ENCODE measurements at places on chromosomes 1 and 21.

- no peak for DNase-seq
These were observed 64.3 kb upstream of the TINAGL1 start for GRCh38 chr1:31511848-31512615.

DNA sequence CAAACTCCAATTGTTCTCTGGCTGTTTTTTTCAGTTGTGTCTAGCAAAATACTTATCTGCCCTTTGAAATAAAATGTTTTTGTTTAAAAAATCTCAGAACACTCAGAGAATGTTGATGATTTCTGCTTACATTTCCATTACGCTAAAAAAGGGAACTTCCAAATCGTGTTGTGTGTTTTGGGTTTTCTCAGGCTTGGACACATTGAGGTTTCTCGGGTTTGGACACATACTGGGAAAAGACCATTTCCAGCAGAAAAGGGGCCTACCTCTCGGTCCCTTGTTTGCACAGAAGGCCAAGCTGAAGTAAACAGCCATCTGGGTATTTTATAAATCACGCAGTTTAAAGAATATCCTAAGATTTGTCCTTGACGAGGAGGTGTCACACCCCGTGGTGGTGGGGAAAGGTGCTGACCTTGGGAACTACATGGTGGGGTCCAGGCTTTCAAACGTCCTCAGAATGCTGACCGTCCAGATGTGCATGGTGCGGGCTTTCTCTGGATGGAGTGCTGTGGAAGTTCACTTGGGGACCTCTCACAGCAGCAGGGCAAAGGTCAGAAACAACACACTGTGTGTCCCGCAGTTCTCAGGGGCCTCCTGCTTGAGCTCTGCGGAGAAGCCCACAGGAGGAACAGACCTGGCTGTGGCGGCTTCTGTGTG lies 67.8 kb downstream of the SLC37A1 start:
- no peak for DNase-seq

DNA sequence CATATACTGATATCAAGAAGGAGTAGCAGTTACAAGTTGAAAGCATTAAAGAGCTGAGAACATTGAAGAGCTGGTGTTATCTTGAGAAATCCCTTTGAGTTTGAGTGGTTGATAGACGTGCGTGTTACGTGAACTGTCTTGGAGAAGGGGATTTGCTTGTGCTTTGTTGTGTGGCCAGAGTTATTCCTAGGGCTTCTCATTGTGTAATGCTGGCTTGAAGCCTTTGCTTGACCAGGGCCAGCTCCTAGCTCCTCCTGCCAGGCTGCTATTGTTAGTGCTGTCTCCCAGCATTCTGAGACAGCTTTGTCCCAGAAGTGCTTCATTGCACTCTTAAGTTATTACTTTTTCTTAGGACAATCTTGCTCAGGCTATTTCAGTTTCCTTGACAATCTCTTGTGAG lies 116.2 kb upstream of the KCNK2 start:
- no peak for DNase-seq

- DNase-seq = no peak
These were observed 1368.6 kb upstream of the ADGRL4 start for GRCh38 chr1:80375109-80375508.

DNA sequence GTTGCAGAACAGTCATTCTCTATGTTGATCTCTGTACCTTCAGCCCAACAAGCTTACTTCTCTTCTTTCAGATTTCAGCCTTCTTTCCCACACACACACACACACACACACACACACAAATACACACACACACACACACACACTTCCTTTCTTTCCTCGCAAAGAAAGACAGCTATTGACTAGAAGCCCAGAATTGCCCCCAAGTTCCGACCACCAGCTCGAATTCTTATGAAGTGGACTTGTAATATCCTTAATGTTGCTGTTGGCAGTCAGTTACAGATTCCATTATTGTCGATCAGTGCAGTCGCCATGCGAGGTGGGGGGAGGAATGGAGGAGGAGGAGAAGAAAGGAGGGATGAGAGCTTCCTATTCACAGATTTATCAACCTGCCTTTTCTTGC lies 125.5 kb downstream of the CLEC20A start:
- no peak for DNase-seq

Measured in NCI-H1092 (cell line).